Activated CD4-positive, CD25-positive, alpha-beta regulatory T cell treated with anti-CD3 and anti-CD28 coated beads, Interleukin-2, amount 50 U/mL, for 16 hours (primary cell): ENCODE measurements at places on chromosomes 12 and 14.

DNA sequence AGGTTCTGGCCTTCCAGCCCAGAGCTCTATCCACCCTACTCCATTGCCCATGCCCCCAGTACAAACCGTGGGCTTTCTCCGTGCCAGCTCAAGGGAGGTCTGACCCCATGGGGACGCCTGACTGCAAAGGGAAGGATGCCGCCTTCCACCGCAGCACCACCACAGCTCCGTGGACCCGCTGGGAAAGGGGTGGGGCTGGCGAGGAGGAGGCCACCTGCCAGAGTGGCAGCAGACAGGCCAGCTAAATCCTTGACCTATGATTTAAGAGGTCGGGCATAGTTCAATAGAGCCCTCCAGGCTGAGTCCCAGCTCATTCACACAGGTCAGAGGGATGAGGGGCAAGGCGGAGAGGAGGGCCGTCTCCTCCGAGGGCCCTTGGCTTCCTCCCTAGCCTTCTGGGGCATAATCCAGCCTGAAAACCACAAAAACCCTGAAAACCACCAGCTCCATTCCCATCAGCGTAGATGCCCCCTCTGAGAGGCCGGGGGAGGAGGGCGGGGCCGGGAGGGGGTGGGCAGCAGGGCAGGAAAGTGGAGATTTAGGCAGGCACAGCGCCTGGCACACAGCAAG is 14.9 kb upstream of the FIGNL2 start:
- DNase-seq = no peak

GRCh38 chr12:53941187-53941586 is 2.6 kb downstream of the HOXC13 start:
- DNase-seq = no peak

DNA sequence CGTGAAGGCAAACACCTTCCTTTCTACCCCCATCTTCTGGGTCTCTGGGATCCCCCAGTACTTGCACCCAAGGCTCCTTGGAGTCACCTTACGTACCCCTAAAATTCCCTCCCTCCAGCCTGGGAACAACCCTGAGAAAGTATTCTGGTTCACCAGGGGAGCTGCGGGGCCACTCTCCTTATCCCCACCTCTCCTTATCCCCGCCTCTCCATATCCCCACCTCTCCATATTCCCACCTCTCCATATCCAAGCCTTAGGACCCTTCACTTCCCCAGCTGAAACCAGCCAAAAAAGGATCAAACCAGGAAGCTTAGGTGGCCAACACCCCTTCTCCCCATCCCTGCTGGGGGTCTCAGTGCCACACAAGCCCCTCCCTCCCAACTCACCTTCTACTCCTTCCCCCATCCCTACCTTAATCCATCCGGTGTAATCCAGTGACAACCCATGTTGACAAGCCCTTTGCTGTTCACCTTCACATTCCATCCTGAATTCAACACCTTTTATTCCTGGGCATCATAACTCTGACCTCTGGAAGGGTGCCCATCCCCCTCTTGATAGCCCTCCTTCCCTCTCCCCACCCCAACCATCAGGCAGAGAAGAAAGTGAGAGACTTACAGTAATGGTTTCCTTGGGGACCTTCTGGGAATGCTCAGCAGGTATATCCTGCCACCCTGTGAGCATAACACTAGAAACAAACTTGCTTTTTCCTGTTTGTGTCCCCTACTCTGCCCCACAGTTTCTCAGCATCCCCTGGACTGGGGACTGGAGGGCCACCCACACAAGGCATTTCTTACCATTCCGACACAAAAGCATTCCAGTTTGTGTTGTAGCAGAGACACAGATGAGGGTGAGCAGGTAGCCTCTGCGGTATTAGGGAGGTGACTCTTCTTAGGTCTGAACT is 1.6 kb upstream of the MSI1 start:
- no peak for DNase-seq

GRCh38 chr14:54572316-54572715 is 5.4 kb downstream of the SAMD4A start:
- DNase-seq = no peak

- no peak for DNase-seq
Measured at GRCh38 chr14:71333705-71334104, 426.4 kb downstream of the PCNX1 start.

GRCh38 chr14:56394826-56395530 is 184.6 kb upstream of the TMEM260 start:
- no peak for DNase-seq

DNA sequence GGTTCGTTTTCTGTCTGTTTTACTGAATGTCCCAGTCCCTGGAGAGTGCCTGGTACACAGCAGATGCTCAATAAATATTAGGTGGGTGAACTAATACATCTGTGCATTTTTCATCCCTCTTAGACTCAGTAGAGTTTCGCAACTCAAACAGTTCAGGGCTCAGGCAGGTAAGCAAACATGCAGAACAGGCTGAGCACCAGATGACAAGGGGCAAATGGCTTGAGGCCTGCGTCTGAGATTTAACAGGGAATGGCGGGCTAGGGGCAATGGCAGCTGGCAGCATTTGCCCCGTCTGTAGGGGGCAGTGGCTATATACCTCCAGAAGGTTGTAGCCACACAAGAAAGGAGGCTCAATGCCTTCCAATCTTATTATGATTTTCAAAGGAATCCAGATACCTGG is 8.6 kb upstream of the RAN start:
- no peak for DNase-seq

DNA sequence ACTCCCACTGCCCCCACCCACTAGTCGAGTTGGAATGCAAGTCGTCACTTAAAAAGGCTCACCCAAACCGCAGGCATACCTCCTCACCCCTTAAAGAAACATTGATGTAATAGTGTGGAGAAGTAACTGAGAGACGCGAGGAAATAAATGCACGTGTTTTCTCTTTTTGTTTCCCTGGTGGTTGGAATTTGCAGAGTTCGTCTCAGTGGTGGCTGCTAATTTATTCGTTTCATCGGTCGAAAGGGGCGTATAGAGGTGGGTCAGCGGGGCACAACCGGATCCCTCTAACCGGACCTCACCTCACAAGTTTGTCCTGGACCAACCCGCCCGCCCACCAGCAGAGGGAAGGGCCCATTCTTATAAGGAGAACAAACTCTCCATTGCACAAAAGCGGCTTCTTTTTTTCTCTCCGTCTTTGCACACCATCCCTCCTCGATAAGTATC is 5.0 kb upstream of the NPAS3 start:
- DNase-seq = no peak

DNA sequence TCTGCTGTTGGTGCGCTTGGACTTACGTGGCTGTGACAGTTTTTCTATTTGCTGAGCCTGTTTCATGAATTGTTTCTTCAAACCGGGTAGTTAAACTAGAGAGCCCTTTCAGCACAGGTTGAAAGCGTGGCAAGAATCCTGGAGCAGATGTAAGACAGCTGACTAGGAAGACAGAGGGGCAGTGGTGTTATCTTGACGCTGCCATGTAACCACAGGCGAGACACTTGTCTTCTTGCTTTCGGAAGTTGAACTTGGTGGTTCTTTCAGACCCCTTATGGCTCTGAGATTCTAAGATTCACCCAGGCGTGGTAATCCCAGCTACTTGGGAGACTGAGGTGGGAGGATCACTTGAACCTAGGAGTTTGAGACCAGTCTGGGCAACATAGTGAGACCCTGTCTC is 4.3 kb downstream of the EMP1 start:
- no peak for DNase-seq

- DNase-seq = no peak
Measured at GRCh38 chr12:108052260-108052659, 76.8 kb upstream of the WSCD2 start.

- DNase-seq = no peak
Measured at GRCh38 chr14:103366741-103367140, 18.5 kb upstream of the MARK3 start.

DNA sequence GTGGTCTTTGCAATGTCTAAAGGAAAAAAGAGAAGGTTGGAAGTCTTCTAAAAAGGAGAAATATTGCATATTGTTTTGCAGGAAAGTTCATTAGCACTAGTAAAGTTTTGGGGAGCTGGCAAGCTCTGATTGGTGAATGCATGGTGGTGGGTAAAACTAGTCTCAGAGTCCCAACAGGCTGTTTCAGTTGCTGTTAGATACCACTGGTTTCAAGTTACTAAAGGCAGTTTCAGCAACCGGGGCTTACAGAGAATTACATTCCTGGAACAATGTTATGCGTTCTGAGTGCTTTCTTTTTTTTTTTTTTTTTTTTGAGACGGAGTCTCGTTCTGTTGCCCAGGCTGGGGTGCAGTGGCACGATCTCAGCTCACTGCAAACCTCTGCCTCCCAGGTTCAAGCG is 208.2 kb downstream of the EPS8 start:
- no peak for DNase-seq

GRCh38 chr12:113067987-113068935 is 11.7 kb downstream of the DTX1 start:
- DNase-seq = no peak

- no peak for DNase-seq
Measured at GRCh38 chr14:57889245-57889644, 23.4 kb upstream of the SLC35F4 start.

DNA sequence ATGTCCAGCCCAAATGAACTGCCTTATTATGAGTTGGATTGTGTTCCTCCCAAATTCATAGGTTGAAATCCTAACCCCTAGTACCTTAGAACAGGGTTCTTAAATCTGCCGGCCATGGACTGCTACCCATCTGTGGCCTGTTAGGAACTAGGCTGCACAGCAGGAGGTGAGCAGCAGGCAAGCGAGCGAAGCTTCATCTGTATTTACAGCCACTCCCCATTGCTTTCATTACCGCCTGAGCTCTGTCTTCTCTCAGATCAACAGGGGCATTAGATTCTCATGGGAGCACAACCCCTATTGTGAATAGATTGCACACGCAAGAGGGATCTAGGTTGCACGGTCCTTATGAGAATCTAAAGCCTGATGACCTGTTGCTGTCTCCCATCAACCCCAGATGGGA is 9.8 kb upstream of the EML5 start:
- no peak for DNase-seq

GRCh38 chr12:59372956-59373355 is 222.9 kb upstream of the SLC16A7 start:
- DNase-seq = no peak

DNA sequence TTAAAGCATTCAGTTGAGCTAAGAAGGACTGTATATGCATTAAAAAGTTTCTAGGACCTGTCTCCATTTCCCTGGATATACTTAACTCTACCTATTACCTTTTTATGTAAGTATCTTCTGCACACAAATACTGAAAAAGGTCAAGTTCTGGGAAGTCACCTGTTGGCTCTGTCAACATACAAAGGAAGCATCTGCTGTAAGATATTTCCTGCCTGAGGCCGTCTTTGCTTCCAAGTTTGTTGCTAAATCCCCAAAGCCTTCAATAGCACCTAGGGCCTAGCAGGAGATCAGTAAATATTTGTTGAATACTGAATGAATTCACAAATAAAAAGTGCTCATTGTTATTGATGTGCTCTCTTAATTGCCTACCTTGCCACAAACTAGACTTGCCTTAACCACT is 188.4 kb downstream of the DUSP6 start:
- DNase-seq = no peak

- DNase-seq = no peak
Measured at GRCh38 chr12:130632642-130633041, 83.5 kb downstream of the RIMBP2 start.

DNA sequence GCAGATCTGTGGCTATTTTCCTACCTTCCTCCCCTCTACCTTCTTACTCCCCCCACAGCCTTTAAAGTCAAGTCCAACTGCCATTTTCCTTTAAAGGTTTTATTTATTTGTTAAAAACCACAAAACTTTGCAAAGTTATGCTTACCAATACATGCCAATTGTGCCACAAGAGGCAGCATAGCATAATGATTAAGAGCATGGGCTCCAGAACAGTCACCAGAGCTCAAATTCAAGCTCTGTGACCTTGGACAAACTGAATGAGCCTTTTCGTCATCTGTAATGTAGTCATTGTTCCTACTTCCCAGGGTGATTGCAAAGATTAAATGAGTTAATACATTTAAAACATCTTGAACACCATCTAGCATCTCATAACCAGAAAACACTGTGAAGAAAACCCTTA is 13.0 kb upstream of the FMNL3 start:
- no peak for DNase-seq

DNA sequence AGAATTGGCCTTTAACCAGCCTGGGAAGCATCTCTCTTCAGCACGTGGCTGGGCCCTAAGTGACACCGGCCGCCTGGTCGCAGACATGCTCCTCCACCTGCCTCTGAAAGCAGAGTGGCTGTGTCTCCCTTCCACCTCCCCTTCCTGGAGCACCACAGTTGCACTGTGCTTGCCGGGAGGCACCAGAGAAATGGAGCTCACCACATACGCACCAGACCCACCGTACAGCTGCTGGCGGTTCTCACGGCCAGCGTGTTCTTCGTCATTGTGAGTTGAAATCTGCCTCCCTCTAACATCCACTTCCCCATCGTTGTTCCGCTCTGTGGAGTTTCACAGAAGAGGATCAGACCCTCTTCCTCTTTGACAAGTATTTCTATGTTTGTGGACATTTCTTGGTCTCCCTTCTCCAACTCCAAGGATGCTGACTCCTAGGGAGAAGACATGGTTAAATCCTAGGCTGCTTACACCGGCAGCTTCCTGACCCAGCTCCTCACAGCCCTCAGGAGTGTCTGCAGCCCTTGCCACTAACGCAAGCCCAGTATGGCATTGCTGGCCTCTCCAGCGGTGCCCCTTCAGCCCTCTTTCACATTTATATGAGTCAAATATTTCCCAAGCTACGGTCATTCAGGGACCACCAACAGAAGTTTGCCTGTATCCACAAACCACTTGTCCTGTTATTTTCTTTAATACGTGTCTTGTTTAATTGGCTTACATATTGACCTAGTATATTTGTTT is 11.5 kb upstream of the KRT5 start:
- DNase-seq = no peak

GRCh38 chr14:93683226-93683625 is 105.1 kb downstream of the PRIMA1 start:
- no peak for DNase-seq

- no peak for DNase-seq
Measured at GRCh38 chr12:51832354-51833107, 16.0 kb downstream of the FIGNL2 start.

- no peak for DNase-seq
Measured at GRCh38 chr14:94029671-94030203, 3.6 kb downstream of the OTUB2 start.

GRCh38 chr14:105005329-105005928 is 15.5 kb downstream of the CDCA4 start:
- no peak for DNase-seq

DNA sequence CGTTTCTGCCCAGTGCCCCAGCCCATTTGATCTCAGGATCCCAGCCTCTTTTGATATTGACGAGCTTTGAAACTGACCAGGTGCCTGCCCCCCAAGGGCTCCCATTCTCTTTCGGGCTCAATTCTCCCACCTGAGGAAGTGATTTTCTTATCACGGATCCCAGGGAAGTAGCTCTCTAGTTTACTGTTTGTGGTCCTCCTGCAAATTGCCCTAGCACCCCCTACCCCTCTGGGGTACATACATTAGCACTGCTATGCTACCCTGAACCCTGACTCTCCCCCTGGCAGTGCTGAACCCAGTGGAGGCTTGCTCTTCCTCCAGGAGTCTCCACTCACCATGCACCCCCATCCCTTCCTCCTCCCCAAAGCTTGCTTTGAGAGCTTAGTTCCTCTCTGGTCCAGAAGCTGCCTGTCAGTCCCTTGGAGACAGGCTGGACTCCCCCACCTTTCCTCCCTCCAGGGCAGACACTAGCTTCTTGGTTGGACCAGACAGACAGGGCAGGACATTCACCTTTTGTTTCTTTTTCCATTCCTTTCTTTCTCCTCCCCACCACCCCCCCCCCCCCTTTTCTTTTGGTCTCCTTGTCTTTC is 4.4 kb upstream of the TBX3 start:
- DNase-seq = no peak

- DNase-seq = no peak
Measured at GRCh38 chr12:226401-226800, 12.4 kb upstream of the SLC6A12 start.
